Activated effector memory CD4-positive, alpha-beta T cell treated with Interleukin-2 at 50 U/mL for 16 hours (primary cell): ENCODE measurements at places on chromosomes 4 and X.
A peak's percentile ranks its signal among the peaks of the same experiment; 100 is the strongest.

DNA sequence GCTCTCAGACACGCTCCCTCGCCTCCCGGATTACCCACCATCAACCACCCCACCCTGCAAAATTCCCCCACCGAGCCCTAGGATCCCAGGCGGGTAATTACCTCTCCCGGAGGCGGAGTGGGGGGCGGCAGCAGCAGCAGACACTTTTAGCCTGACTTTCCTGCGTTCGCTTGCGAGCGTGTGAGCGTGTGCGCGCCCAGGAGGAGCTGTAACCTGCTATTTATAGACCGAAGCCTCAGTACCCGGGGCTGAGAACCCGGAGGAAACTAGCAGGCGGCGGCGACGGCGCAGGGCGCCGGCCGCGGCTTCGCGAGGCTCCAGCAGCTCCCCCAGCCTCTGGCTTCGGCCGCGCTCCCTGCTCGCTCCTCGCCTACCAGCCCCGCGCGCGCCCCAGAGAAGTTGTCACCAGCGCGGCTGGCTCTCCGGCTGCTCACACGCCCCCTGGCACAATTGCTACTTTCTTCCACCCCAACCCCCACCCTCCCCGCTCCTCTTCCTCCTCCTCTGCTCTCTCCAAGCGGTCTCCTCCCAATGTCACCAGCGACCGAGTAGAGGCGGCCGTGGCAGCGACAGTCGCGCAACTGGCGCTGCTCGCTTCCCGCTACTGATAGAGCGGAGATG, at the start of gene INPP4B:
Gene INPP4B, minus strand, starts transcription at position 194 of the 621 bp plus-strand sequence.
- peak; percentile 38 for DNase-seq

DNA sequence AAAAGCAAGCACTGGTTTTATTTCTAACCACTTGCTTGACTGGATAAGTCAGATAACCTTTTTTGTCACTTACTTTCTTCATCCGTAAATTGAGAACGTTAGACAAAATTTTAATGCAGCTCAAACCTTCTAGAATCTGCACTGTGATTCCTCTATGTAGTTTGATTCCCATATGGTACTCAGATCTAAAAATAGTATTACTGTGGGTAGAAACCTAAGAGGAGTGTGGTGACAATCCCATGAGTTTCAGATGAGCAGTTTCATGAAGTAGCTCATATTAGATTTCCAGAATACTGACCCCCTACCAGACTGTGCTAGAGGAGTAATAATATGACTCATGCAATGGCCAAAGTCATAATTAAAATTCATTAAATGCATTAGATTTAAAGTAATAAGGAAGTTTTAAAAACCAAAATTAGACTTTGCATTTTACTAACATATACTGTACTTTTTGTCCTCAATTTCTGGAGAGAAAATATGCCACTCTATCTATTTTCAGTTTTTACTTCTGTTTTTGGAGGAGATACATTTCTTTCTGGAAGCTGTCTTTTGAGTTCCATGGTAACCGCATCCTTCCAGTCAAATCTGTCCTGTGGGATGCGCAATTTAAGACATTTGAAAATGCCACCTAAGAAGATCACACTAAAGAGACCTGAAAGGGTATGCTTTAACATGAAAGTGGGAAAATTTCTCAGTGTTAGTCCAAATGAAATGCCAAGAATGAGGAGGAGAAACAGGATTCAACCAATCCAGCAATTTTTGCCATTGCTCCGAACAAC, 64.1 kb upstream of the GPM6A start:
- no peak for DNase-seq

DNA sequence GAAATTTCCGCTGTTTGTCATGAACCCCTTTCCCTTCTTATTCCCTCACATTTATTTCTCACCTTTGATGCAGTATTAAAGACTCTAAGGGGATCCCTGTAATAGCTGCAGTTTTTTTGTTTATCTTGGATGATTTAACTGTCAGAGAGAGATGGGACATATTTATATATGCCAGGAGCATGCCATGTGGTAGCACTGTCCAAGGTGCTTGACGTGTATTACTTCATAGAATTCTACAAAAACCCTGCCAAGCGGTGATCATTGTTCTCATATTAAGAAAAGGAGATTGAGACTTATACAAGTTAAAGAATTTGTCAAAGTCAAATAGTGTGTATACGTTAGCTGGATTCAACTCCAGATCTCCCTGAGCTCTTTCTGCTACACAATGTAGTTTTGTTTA, 78.2 kb downstream of the SPRY1 start:
- no peak for DNase-seq

- no peak for DNase-seq
Observed at GRCh38 chrX:97399400-97399799, 515.7 kb downstream of the RPA4 start.

- DNase-seq: no peak
Observed at GRCh38 chrX:104284507-104284906, 29.8 kb upstream of the ESX1 start.

DNA sequence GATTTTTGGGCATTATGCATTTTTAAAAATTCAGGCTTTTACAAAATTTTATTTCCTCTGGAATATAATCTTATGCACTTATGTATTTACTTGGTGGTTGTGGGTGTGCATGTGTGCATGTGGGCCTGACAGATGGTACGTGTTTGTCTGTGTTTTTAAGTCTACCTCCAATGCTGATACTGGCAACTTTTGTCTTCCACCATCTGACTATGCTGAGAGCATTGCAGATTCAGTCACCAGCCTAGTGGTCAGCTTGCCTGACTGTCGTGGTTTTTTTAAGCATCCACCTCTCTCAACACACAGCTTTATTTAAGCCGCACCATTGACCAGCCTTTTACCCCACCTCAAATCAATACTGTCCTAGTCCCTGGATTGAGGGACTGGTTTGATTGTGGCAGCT, 37.1 kb downstream of the FSTL5 start:
- no peak for DNase-seq
